Renal cortical epithelial cell (primary cell): ENCODE measurements at places on chromosomes 1 and 21.

- no peak for DNase-seq
Measured at GRCh38 chr1:236316437-236316836, 34.7 kb upstream of the ERO1B start.

- peak; percentile 79 for DNase-seq
Measured at GRCh38 chr1:26218906-26219494, 15.0 kb upstream of the CEP85 start.

GRCh38 chr1:180353945-180354344, 123.9 kb downstream of the LHX4 start:
- no peak for DNase-seq

GRCh38 chr1:3814771-3815561, 18.7 kb upstream of the LRRC47 start:
- no peak for DNase-seq

DNA sequence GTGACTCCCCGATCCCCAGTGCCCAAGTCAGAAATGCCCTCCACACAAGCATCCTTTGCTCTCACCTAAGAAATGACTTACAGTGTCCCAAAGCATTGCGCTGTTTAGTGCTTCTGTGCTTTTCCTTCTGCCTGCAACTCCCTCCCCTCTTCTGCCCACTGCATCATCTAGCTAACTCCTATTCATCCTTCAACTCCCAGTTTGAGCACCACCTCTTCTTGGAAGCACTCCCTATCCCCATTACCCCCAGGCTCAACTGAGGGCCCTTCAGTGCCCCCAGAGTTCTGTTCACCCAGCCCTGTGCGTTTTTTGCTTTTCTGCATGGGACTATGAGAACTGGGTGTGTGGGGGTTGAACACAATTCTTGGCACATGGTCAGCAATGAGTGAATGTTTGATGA, 10.0 kb downstream of the KCNQ4 start:
- no peak for DNase-seq

DNA sequence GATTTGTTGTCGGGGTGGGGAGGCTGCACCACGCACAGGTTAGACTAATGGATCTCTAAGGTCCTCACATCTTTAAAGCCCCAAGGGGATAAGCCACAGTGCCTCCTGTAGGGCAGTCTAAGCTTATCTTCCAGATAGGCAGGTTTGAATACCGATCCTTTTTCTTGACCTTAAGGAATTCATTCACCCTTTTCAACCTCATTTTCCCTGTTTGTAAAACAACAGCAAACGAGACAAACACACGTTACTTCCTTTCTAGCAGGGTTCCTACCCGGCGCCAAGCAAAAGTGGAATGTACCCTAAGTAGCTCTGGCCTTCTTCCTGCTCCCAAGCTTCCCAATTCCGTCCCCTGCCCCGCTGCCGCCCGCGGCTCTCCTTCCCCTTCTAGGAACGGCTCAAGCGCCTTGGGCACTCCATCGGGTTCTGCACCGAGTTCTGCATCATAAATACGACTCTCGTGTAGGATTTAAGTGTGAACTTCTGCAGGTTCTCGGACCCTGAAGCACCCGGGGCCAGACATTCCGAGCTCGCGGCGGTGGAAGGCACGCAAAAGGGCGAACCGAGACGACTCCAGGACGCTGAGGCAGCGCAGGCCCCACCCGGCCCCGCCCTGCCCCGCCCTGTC, 548 bp upstream of the CDC20 start:
- peak; percentile 62 for DNase-seq

- peak; percentile 78 for DNase-seq
Measured at GRCh38 chr1:166947398-166948043, 27.8 kb downstream of the ILDR2 start.

DNA sequence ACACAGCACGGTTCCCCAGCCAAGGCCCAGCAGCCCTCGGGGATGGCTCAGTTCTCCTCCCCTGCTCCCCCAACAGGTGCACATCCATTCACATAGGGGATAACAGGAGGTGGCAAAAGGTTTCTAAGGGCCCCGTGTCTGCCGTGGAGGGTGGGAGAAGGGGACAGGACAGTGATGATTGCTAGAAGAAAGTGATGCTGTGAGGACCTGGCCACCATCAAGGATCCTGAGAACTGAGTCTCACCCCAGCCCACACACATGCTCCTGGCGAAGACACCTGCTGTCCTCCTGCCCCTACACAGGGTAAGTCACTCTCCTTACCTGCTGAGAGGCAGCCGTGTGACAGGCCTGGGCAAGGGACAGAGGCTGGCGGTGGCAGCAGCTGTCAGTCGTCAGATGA, 54.5 kb downstream of the GNG4 start:
- DNase-seq: no peak

GRCh38 chr1:177137814-177138213, 26.7 kb downstream of the ASTN1 start:
- DNase-seq: no peak

GRCh38 chr1:37945743-37946702, 830 bp downstream of the INPP5B start:
- DNase-seq: peak; percentile 65

- DNase-seq: no peak
Measured at GRCh38 chr1:39305555-39305954, 101.1 kb downstream of the MACF1 start.

GRCh38 chr1:171258429-171258828, 10.1 kb downstream of the FMO1 start:
- no peak for DNase-seq

- DNase-seq: peak; percentile 91
Measured at GRCh38 chr1:100793659-100794058, 74.1 kb downstream of the VCAM1 start.

GRCh38 chr1:39671433-39671792, 494 bp downstream of the NT5C1A start:
- DNase-seq: no peak

DNA sequence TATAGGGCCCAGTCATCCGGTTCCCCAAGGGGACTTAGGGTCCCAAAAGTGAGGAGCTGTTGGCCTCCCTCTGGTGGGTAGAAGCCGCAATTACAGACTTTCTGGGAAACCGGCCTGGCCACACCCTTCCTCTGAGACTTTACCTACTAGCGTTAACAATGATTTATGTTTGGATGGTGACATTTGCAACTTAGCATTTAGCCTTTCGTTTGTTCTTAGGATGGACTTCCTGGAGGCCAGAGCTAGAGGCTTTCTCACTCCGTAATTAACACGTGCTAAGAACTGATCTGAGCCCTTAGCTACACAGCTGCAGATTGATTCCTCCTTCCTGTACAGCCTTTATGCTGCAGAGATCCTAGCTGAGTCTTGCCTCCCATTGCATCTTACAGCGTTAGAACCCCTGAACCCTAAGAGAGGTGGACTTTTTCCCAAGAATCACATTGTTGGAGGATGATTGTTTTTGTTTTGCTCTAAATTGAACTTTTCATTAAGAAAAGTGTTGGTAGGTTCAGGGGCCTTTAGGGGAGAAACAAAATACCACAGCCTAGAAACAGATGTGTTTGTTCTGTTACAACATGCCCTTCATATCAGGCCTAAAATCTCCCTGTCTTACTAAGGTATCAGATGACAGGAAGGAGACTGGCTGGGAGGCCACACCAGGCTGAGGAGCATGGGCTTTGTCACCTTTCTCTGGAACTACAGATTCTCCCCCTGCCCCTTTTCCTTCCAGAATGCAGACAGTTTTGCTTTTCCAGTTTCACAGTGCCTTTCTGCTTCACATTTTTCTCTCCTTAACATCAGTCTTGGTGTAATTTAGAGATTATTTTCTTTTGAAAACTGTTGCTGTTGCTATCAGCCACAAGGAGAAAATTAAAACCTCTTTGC, 1.9 kb downstream of the S100A11 start:
- DNase-seq: peak; percentile 69

DNA sequence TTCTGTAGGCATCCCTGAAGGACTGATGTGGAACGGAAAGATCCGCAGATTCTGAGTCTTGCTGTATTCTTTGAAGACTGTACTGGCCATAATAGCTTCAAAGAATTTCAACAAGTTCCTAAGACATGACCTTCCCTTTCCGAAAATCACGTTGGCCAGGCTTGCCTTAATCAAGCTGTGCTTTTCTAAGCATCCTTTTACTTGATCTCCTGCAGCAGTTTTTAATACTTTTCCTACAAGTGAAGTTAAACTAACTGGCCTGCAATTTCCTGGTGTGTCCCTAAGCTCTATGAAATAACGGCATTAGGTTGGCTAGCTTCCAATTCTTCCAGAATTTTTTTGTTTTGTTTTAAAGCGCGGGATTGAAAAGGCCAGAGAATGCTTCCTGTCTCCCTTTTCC, 40.3 kb downstream of the SPAG17 start:
- DNase-seq: no peak

DNA sequence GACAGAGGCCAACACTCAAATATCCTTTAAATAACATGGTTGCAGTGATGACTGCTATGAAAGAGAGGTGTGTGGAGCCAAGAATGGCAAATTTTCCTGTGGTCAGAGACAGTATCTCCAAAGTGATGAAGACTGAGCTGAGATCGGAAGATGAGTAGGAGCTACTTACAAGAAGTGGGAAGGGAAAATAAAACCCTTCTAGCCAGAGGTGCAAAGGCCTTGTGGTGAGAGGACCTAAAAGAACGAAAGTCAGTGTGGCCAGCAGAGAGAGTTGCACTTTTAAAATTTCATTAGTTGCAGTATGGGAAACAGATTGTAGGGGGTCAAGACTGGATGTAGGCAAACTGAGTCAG, 17.8 kb downstream of the SLAMF7 start:
- no peak for DNase-seq

DNA sequence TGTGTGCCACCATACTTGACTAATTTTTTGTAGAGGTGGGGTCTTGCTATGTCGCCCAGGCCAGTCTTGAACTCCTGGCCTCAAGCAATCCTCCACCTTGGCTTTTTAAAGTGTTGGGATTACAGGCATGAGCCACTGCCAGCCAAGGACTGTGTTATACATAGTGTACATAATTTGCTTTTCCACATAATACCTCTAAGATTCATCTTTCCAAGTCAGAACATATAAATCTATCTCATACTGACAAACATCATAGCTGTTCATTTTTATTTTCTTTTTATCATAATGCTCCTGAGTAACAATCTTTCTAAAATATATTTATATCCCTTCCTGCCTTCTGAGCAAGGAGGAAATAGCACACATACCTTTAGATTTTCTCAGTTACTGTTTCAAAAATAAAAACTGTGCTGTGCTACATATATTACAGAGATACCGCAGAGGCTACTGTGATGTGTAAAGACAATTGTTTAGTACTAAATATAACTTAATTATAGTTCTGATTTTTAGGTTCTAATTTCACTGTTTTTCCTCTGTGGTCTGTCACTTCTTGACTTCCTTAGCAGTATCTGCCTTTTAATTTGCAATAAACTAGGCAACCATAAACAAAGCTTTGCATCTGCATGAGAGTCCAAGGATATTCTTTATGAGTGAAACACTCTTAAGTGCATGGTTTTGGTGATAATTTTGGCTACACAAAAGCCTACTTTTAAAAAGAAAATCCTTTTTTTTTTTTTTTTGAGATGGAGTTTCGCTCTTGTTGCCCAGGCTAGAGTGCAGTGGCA, 59.3 kb downstream of the EYA3 start:
- no peak for DNase-seq

DNA sequence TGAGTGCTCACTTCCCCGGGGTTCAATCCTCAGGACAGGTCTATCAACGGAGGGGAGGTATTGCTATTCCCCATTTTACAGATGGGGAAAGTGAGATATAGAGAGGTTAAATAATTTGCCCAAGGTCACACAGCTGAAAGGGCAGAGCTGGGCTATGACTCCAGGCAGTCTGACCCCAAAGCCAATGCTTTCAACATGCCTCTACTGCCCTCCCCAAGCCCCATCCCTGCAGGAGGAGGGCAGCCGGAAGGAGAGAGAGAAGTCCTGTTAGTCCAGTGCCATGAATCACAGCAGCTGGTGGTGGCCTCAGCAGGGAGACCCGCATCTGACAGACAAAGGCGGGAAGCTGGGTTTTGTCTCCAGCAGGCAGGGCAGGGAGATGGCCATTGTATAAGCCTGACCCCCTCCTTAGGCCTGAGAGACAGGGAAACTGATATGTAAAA, 20.0 kb upstream of the CLIC4 start:
- no peak for DNase-seq

GRCh38 chr1:155003227-155003765, 694 bp downstream of the ZBTB7B start:
- DNase-seq: no peak

- no peak for DNase-seq
Measured at GRCh38 chr1:119032986-119033385, 44.8 kb upstream of the TBX15 start.

- DNase-seq: no peak
Measured at GRCh38 chr1:52229494-52229893, 87.6 kb downstream of the ZFYVE9 start.

GRCh38 chr1:240965581-240966091, 353.7 kb upstream of the GREM2 start:
- no peak for DNase-seq

- DNase-seq: no peak
Measured at GRCh38 chr1:116326486-116326885, 46.6 kb upstream of the ATP1A1 start.

DNA sequence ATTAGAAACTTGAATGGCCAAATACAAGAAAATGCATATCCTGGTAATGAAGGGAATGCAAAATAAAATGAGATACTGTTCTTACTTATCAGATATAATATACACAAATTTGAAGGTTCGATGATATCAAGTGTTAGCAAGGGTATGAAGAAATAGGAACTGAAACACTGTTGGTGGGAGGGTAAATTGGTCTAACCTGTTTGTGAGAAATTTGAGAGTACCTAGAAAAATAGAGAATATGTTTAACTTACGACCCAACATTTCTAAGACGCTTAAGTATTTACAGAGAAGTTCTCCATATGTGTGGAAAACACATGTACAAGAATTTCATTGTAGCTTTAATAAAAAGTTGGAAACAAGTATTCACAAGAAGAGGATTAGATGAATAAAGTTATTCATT, 25.9 kb downstream of the ATG4C start:
- no peak for DNase-seq

DNA sequence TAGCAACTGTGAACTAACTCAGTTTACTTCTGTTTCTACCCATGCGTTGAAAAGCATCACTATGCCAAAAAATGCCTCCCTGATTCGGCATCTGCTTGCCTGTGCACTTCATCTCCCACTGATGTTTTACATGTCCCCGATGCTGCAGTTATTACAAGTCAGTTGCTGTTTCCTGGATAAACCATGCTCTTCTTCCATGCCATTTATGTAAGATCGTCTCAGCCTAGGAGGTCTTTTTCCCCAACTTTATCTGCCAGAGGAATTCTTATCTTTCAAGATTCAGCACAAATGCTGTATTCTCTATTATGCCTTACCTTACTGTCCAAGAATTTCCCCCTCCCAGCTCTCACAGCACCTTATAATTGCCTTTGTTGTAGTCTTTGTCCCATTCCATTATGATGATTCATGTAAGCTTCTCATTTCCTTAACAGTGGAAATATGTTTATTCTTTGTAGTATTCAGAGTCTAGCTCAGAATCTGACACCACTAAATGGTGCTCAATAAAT, 30.0 kb downstream of the PRKACB start:
- DNase-seq: peak; percentile 91
